ENCODE measurements at places on chromosomes 2 and 18.

GRCh38 chr18:22342625-22343024 is 75.1 kb downstream of the CTAGE1 start:
- no peak for DNase-seq

- DNase-seq, result no peak
Observed at GRCh38 chr2:124476291-124476690, 451.2 kb downstream of the CNTNAP5 start.

GRCh38 chr2:96940001-96940615 is 46.3 kb downstream of the FAM178B start:
- DNase-seq, result no peak

GRCh38 chr2:68044099-68044498 is 18.7 kb downstream of the C1D start:
- DNase-seq, result no peak

All from NCI-H2171 treated with DMSO at 0.1 percent for 48 hours (cell line).